ENCODE measurements at places on chromosomes 7 and 10.

DNA sequence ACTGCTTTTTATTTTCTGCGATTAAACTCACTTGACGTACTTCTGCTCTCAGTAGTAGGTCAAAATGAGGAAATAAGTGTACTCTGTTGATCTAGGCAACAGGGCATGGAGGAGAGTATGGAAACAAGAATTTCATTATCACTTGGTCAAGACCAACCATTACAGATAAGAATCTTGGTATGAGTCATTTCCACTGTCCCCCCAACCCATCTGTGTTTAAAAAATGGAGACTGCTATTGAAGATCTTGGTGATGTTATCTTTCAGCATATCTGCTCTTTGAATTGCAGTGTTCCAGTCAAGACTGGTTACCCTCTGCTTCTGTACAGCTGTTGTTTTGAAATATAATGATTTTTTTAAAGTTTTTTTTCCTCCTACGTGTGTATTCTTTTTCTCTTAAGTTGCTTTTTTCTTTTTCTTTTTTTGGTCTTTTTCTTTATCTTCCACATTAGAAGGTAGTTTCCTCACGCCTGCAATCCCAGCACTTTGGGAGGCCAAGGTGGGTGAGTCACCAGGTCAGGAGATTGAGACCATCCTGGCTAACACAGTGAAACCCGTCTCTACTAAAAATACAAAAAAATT lies 11.7 kb downstream of the STAM start:
- no peak for DNase-seq

- no peak for DNase-seq
Measured at GRCh38 chr10:44462338-44462914, 77.5 kb upstream of the CXCL12 start.

DNA sequence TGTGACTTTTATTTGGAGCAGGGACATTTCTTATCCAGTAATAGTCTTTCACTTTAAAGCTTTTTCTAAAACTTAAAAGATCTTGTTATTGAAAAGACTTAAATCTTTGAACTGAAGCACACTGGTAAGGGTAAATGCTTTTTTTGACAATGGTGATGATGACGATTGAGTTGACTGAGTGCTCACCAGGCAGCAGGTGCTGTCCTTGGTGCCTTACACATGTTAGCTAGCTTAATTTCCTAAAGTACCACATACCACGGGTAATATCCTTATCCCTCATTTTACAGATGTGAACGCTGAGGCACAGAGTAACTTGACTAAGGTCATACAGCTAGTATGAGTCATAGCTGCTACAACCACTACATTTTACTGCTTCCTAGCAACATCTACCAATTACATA lies 200.0 kb downstream of the XPNPEP1 start:
- DNase-seq, result no peak

DNA sequence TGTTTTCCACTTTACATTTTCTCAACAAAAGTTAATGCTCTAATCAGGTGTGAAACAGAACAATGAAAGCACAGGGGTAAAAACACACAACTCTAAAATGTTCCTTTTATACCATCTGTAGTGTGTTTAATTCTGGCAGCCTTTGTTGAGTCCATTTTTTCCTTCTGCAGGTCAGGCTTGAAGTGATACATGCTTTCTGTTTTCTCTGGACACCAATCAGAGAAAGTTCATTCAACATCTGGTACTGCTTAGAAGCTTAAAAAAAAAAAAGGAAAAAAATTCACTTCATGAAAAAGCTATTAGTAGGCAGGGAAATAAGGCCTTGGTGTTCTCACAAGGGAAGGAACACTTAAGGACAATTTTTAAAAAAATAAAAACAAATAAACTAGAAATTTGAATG lies 231.3 kb upstream of the RHOBTB1 start:
- DNase-seq, result no peak

DNA sequence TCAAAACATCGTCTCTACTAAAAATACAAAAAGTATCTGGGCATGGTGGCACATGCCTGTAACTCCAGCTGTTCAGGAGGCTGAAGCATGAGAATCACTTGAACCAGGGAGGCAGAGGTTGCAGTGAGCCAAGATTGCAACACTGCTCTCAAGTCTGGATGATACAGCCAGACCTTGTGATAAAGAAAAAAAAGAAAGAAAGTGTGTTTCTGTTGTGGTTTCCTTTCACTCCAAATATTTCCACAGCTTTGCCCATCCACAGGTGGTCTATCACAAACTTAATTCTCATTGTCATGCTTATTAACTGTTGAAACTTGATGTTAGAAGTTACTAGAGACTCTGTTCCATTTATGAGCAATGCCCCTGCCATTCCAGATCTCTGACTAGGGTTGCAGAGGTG lies 316.0 kb upstream of the SEMA3C start:
- no peak for DNase-seq

DNA sequence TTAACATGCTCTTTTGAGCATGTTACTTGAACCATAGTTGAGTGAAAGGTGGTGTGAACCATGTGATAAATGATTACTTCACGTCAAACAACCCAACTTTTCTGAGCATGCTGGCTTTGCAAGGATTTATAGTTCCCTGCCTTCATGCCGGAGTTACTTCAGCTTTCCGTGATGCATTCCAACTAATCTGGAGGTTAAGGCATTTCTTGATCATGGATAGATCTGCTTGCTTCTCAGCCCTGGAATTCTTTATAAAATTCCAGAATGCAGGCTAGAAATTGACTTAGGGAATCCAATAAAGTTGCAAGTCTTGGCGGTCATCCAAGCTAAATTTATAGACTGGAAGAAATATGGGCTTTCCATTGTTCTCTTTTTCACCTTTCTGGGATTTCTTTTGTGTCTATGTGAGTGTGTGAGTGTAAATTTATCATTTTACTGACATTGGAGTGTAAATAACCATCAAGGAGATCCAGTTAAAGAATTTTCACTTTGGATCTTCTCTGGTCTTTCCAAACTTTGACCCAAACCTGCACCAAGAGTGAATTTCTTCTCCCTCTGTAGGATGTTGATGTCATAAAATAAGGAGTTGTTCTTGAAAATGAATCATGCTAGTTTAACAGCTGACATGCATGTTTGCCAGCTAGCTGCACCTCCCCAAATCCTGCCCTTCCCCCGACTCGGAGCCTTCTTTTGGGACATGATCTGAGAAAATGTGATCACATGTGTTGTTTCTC lies 289.0 kb downstream of the TWIST1 start:
- no peak for DNase-seq

- no peak for DNase-seq
Measured at GRCh38 chr7:128790315-128791041, 1.3 kb upstream of the CCDC136 start.

- no peak for DNase-seq
Measured at GRCh38 chr10:76954838-76955237, 682.8 kb downstream of the KCNMA1 start.

- no peak for DNase-seq
Measured at GRCh38 chr7:131642429-131642828, 86.0 kb upstream of the PODXL start.

DNA sequence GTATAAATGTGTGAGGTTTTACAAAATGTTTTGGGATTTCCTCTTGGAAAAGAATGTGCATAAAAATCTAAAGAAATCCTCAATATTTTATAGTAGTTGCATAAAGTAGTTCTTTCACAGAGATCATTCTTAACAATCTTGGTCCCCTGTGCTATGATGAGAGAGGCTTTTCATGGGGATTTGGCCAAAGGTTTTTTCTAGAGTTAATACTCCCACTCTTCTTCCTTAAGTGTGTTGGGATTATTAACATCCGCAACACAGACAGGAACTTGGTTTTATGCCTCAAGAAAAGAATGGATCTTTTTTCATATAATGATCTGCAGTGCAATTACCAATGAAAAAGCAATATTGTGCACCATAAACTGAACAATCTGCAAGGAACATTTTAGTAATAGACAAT lies 71.5 kb downstream of the AGMO start:
- DNase-seq, result no peak

Data from activated T-cell treated with anti-CD3 and anti-CD28 coated beads, Interleukin-2, amount 50 U/mL, for 72 hours (primary cell).